Nephron progenitor cell (in vitro differentiated cells): ENCODE measurements at places on chromosomes 6 and 20.
A peak's percentile ranks its signal among the peaks of the same experiment; 100 is the strongest.

DNA sequence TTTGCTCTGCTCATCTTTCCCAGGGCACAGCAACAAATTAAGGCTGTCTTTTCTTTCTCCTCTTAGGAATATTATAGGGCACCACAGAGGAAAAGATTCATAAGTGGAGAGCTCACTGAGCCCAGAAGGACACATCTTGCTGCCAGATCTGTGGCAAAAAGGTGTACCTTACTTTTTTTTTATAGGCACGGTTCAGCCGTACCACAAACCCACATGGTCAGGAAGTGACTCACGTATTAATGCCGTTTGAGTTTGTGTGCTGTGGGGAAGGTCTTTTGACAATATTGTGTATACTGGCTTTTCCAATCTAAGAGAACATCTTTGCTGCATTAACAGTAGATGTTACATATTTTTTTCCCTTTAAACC, 28.4 kb downstream of the PAQR8 start:
- DNase-seq, result no peak

DNA sequence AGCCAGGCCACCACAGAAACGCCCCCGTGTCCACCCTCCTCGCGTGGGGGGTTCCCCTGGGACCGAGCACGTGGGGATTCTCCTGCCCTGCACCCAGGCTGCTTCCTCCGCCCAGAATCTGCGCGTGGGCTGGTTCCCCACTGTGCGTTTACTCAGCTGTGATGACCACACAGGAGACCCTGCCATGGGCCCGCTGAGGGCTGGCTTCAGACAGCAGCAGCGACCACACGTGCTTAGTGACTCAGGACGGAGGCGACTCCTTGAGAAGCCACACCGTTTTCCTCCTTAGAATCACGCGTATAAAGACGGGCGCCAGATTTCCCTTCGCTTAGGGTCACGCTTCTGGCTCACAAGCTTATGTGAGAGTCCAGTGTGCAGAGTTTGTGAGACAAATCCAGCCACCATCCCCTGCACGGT, 63.9 kb upstream of the PDE10A start:
- DNase-seq, result peak; percentile 45

GRCh38 chr20:43919686-43920403, 5.2 kb downstream of the TOX2 start:
- DNase-seq, result no peak

DNA sequence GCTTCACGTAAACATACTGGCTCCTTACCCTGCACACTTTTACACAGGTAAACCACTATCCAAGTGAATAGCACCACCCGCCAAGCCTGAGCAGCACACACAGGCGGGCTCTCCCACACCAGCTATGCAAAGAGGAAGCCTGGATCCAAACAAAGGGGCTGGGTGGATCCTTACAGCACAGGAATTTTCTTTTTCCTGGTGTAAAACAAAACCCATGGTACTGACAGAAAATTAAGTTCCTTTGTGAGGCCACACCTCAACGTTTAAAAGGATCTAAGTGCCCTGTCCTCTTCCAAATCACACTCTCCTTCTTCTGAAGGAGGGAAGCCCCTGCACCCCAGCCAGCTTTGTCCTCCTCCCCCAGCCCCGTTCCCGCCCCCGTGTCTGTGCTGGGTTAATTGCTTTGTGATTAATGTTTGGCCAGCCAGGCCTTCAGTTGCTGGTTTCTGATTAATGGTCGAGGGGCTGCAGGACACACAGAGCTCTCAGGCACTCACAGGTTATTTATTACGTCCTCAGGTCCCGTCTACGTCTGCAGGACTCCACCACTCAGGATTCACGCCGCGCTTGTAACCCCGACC, 6.1 kb downstream of the DACT2 start:
- DNase-seq, result peak; percentile 77

DNA sequence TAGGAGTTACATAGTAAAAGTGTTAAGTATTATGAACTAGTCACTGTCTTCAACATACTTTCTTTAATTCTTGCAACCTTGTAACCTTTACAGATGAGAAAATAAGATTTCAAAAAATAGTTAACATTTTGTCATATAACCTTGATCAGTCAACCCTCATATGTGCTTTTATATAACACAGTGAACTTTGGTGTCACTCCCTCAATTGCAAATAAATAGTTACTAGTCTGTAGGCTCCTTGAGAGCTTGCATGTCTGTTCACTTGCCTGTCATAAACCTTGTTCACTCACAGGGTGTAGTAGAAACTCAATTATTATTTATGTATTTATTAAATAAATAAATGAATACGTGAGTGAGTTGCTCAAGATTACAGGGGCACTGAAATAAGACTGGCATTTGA, 107.5 kb downstream of the QKI start:
- DNase-seq, result no peak

DNA sequence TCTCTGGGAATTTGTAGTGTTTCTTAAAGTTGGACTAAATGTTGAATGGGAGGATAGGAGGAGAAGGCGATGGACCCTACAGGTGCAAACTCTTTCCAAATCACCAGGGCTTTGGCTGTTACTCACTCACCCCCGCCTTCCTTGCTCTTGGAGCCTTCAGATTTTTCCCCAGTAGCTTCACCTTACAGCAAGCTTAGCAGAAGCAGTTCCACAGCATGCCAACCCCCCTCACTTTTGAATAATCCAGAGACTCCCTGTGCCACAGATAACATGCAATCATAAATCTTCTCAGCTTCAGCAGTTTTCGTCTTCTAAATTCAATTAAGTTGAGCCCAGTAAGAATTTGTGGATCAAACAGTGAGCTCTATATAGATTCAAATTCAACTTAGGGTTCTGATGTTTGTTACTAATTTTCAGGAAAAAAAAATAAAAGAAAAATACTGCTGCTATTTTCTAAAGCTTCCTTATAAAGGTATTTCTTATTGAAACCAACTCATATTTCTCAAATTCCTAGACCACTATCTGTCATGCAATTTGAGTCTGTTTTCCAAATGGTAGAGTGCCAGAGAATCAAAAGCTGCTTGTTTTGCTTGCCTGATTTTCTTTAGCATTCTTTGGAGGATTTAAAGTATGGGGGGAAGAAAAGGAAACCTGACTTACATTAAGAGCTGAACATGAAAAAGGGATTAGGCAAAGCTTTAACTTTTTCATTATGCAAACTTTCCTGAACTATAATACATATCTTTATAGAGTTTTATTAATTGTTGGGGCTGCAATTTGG, 166.4 kb downstream of the EYA4 start:
- DNase-seq, result no peak

DNA sequence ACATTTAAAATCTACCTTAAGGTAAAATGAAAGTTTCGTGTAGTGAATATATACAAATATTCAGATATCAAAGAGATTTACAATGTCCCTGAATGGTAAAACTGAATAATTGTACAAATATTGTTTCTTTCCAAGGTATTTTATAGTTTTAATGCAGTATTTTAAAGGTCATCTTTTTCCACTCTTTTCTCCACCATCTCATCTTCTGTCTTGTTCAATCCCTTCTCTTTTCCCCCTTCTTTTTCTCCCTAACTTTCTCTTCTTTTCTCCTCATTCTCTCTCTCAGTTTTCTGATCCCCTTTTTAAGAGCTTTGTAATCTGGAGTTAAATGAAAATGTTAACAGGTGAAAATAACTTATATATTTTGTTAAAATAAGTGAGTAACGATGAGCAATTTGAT, 126.9 kb downstream of the ADGRB3 start:
- no peak for DNase-seq

DNA sequence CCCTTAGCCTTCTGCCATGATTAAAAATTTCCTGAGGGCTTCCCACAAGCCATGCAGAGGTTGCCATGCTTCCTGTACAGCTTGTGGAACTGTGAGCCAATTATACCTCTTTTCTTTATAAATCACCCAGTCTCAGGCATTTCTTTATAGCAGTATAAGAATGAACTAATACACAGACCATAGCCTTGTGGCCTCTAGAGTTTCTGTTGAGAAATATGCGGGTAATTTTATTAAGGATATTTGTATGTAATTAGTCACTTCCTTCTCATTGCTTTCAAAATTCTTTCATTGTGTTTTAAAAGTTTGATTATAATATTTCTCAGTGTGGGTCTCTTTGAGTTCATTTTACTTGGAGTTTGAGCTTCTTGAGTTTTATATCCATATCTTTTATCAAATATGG, 484.9 kb downstream of the COL12A1 start:
- DNase-seq, result no peak

GRCh38 chr20:50297498-50298376, 107.1 kb downstream of the CEBPB start:
- DNase-seq, result no peak

DNA sequence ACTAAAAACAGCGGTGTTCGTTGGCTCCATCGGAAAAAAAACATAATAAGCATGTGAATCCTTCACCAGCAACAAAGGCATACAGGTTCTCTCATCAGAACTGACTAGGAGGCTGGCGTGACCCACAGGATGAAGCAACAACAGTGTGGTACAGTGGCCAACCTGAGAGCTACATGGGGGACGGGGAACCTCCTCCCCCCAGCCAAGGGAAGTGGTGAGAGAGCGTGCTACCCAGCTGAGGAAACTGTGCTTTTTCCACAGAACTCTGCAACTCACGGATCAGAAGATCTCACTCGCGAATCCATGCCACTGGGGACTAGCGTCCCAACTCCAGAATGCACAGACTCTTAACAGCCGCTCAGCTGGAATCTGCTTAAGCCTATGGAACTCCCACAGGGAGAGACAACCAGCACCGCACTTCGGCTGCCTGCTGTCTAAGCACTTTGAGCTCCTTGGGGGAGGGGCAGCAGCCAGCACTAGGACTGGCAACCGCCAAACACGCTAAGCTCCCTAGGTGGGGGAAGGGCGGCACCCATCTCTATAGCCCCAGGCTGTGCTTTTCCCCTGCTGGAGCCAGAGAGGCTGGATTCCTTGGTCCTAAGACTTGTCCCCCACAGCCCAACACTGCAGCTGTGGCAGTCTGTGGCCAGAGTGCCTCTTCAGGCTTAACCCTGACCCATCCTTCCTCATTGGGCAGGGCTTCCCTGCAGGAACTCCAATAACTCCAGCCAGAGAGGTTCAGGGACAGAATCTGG, 538.3 kb upstream of the BTBD3 start:
- DNase-seq, result peak; percentile 57

DNA sequence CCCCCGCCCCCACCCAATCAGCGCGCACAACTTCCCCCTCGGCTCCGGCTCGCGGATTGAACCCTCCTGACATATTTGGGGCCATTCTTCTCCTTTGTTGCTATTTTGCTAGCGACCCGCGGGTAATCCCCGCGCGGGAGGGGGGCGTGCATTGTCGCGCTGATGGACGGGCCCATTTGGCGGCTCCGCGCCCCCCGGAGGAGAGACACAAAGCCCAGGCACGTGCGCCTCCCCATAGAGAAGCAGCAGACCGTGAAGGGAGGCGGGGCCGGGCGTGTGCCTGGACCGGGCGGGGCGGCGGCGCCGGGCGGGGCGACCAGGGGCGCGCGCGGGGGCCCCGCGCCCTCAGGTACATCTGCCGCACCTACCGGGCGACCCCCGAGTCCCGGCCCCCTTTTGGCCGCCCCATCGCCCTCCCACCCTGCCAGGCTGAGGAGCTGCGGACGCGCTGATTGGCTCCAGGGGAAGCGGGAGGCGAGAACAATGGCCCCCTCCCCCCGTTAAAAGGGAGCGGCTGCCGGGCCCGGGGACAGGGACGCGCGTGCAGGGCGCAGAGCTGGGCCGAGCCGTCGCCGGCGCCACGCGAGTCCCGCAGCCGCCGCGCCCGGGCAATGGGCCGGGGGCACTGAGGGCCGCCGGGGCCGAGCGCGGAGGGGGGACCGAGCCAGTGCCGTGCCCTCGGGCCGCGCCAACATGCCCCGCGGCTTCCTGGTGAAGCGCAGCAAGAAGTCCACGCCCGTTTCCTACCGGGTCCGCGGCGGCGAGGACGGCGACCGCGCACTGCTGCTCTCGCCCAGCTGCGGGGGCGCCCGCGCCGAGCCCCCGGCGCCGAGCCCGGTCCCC, at the start of gene INSM1:
Gene INSM1, plus strand, starts transcription at position 530 of the 843 bp plus-strand sequence. Its CDS starts 164 bp downstream, at position 694.
- peak; percentile 35 for DNase-seq

GRCh38 chr6:148990403-148990802, 243.6 kb downstream of the UST start:
- DNase-seq, result no peak

DNA sequence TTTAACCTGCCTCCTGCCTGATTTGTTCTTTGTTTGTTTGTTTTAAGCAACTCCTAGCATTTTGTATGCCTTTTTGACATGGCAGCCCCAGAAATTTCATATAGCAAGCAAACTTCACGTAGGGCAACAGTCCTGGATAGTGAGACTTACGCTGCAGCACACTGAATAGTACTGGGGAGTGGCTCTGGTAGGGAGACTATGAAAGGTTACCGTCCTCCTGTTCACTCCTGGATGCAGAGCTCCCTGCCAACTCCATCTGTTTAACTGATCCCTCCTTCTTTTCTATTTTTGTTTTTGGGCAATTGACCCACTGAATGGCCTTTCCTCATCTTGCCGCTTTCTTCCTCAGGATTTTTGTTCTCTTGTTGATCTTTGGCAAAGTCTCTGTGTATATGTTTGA, 44.5 kb upstream of the BMP6 start:
- no peak for DNase-seq

GRCh38 chr6:6818078-6818639, 229.6 kb downstream of the LY86 start:
- DNase-seq, result no peak

GRCh38 chr6:161066511-161066910, 74.9 kb downstream of the MAP3K4 start:
- no peak for DNase-seq

GRCh38 chr6:101662111-101662897, 268.8 kb downstream of the GRIK2 start:
- no peak for DNase-seq

DNA sequence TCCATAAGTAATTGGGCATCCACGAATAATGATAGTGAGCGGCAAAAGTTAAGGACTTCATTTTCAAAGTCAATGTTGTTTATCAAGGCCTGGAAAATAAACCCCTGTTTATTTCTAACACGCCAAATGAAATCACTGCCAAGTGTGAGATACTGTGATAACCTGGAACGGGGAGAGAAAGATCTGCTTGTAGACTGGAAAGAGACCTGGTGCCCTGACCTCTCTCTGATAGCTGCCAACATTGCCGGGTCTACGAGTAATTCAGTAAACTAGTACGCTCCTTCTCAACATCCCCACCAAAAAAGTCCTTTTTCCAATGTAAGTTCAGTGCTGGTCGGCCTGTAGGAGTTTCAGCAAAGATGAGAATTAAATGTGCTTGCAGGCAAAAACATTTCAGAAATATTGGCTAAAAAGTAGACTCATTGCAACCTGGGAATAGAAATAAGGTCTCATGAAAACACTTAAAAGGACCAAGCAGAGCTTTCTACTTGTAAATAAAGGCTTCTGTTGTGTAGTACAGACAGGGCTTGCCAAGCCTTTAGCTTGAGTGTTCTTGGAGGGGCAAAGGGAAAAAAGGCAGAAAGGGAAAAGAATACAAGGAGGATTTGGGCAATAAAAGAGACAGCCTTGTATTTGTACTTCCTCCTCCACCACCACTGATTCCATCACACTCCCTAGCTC, 43.9 kb downstream of the PDE7B start:
- DNase-seq, result no peak

DNA sequence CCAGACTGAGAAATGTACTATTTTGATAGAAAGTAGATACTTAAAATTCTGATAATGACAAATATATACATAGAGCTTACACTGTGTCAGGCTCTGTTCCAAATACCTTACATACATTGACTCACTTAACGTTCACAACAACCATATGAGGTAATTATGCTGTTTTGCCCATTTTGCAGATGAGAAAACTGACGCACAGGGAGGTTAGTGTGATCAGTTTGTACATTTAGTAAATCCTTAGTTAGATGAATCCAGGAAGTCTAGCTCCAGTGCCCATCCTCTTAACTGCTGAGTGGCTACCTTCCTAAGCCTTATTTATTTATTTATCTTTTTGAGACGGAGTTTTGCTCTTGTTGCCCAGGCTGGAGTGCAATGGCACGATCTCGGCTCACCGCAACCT, 23.3 kb upstream of the GTF3C6 start:
- DNase-seq, result no peak
